ENCODE measurements at places on chromosomes 7 and 10.

- no peak for DNase-seq
Observed at GRCh38 chr10:7610026-7610425, 56.7 kb downstream of the ITIH5 start.

- no peak for DNase-seq
Observed at GRCh38 chr7:115477193-115477651, 553.3 kb downstream of the TFEC start.

- DNase-seq: no peak
Observed at GRCh38 chr10:78471723-78472550, 438.3 kb downstream of the RPS24 start.

GRCh38 chr10:61942604-61943461 is 41.3 kb downstream of the ARID5B start:
- DNase-seq: no peak

GRCh38 chr10:71613261-71613777 is 106.3 kb downstream of the C10orf105 start:
- DNase-seq: peak; percentile 26

GRCh38 chr10:29420744-29421143 is 131.9 kb downstream of the LYZL1 start:
- DNase-seq: no peak

DNA sequence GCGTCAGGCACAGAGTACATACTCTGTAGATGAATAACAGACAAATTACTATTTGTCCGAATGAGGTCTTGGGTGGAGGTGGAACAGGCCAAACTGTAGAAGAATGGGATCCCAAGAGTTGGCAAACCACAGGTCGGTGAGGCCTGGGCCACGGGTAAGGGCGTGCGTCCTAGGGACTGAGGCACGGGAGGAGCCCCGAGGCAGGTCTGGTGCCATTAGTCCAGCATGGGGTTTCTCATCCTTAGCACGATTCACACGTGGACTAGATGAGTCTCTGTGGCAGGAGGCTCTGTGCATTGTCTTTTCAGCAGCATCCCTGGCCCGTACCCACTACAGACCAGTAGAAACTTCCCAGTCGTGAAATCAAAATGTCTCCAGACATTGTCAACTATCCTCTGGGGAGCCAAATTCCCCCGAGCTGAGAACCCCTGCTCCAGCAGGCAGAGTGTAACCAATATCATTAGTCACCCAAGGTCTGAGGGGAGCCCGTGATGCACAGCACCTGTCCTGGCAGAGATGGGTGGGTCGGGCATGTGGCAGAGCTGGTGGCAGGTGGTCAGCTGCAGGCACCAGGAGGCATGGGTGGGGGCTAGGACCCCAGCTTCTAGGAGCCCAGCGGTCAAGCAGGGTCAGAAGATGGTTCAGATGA is 61.3 kb downstream of the COL13A1 start:
- DNase-seq: no peak

- no peak for DNase-seq
Observed at GRCh38 chr10:56662765-56663447, 301.8 kb upstream of the ZWINT start.

DNA sequence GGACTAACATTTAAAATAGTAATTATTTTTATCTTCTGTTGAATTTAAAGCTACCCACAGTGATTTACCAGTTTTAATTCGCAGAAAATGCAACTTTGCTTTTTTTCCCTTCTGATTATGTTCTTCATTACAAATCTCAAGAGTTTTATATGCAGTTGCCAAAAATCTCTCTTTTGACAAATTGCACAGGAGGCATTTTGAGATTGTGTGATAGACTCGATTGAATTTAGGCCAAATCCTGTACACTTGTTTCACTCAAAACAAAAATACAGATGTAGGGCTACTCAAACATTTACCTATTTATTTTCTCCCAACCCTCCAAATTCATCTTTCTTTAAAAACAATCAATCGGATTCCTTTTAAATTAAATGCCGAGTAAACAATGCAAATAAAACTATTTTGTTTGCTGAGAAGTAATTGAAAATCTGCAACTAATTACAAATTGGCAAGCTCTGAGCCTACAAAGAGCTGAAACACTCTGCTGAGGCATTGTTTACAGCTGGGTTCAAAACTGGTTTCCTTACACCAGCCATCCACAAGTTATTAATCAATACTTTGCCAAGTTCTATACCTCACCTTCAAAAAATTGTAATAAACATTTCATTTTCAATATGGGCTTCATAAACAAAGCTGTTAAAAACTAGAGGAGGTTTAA is 214.9 kb upstream of the TCF7L2 start:
- no peak for DNase-seq

GRCh38 chr7:41316410-41316809 is 386.5 kb downstream of the INHBA start:
- no peak for DNase-seq

- DNase-seq: no peak
Observed at GRCh38 chr10:77041636-77042258, 595.9 kb downstream of the KCNMA1 start.

- no peak for DNase-seq
Observed at GRCh38 chr7:116788572-116789197, 73.7 kb upstream of the CAPZA2 start.

DNA sequence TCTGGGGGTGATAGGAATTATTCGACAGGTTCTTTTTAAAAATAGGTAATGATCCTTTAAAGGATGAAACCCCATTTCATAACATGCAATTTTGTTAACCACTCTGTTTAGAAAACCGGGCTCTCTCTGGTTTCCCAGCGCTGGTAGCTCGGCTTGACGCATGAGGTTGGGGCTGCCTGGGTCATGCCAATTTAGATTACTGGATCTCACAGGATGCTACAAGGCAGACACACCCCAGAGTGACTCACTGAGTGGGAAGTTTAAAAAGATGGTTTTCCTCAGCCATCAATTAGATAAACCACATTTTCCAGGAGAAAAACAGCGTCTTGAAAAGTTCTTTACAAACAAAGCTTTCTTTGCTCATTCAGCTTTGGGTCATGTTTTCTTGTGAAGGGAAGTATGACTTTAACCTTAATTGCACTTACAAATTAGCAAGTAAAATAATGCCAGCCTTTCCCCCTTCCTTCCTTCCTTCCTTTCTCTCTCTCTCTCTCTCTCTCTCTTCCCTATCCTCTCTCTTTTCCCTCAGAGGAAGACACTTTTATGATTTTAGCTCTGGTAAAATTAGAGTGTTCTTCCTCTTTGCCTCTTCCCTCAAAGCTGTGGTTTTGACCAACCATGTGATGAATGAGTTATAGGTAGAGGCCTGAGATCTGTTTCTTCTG is 99.8 kb downstream of the EPDR1 start:
- DNase-seq: no peak

GRCh38 chr7:155458878-155459699 is 1.2 kb downstream of the EN2 start:
- no peak for DNase-seq

GRCh38 chr7:151963895-151964870 is 7.9 kb downstream of the GALNTL5 start:
- no peak for DNase-seq

DNA sequence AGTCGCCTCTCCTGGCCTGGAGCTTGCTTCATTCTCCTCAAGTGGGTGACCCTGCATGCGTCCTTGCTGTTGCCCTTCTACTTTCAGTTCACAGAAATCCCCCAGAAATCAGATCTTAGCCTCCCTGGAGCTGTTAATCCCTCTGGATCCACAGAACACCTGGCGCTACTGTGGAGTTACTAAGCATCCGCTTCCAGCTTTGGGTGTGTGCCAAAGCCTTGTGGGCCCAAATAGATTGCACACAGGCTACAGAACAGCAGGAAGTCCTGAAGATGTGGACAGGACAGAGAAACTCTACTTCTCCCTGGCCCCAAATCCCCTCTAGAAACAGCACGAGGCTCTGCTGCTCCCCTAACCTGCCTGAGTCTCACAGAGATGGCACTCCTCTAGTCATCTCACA is 36.6 kb upstream of the PDLIM1 start:
- peak; percentile 10 for DNase-seq

GRCh38 chr10:120270906-120271305 is 186.1 kb upstream of the PLPP4 start:
- DNase-seq: no peak

- no peak for DNase-seq
Observed at GRCh38 chr7:137328373-137329120, 15.0 kb downstream of the PTN start.

GRCh38 chr10:26890956-26891355 is 30.2 kb upstream of the ABI1 start:
- peak; percentile 34 for DNase-seq

GRCh38 chr10:34912771-34913170 is 97.7 kb upstream of the PARD3 start:
- no peak for DNase-seq

DNA sequence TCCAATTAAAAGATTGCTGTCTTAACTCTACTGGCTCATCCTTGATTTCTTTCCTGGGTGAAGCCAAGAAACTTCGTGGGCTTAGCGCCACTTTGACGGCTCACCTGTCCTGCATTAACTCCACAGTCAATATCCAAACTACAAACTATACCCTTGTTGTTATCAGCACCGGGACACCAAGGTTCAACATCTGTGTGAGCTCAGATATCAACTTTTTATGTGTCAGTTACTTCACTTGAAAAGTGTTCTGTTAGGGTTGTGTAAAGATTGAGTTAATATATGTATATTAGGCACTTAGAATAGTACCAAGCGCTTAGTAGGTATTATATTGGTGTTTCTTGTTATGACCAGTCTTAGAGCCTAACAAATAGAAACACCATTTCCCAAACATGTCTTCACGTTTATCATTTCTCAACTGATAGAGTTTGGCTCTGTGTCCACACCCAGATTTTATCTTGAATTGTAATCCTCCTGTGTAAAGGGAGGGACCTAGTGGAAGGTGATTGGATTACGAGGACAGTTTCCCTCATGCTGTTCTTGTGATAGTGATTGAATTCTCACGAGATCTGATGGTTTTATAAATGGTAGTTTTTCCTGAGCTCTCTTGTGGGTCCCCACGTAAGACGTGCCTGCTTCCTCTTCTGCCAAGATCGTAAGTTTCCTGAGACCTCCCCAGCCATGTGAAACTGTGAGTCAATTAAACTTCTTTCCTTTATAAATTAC is 19.0 kb upstream of the ST8SIA6 start:
- no peak for DNase-seq

- DNase-seq: peak; percentile 32
Observed at GRCh38 chr10:22022257-22023032, 18.9 kb upstream of the DNAJC1 start.

DNA sequence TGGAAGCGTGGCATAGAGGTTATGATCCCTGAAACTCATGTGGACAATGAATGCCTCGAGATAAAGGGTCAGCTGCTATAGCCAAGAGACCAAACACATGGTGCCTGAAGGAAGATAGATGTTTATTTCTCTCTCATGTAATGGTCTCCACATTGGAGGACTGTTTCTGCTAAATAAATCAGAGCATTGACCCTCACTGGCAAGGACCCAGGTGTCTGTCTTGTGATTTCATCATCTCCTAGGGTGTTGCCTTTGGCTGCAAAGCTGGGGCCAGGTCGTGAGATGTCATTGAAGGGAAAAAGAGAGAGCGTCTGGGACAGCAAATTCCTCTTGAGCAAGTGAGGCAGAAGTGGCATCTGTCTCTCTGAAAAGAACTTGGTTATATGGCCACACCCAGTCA is 64.6 kb downstream of the JCAD start:
- no peak for DNase-seq

GRCh38 chr7:132526111-132526740 is 50.0 kb downstream of the PLXNA4 start:
- DNase-seq: no peak

DNA sequence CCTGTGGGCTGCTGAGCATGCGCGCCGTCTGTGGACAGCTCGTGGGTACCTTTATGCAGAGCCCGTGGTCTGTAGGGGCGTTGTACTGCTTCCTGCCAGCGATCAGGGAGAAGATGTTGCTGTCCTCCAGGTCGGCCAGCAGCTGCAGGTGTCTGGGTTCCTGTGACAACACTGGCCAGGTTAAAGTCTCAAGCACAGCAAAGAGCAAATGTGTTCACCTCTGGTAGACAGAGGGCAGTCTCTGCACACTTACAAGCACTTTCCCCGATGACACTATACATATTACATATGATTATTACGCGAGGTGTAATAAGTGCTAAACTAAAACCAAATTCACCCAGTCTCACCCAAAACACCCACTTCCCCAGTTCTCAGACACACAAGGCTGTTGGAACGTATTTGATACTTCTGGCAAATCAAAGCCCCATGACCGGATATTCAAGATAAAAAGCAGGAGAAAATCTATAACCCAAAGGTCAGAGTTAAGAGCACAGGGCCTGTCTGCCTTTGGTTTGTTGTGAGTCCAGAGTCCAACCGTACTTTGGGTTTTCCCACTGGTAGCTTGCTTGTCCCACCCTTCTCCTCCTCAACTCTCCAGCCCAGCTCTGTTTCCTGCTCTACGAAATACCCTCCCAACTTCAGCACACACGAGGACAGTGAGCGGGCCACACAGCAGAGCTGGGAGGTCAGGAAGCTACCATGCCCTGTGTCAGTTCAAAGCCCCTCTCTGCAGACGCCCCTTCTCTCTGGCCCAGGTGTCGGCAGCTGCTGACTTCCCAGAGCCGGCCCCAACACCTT is 49.7 kb upstream of the DDC start:
- DNase-seq: no peak

DNA sequence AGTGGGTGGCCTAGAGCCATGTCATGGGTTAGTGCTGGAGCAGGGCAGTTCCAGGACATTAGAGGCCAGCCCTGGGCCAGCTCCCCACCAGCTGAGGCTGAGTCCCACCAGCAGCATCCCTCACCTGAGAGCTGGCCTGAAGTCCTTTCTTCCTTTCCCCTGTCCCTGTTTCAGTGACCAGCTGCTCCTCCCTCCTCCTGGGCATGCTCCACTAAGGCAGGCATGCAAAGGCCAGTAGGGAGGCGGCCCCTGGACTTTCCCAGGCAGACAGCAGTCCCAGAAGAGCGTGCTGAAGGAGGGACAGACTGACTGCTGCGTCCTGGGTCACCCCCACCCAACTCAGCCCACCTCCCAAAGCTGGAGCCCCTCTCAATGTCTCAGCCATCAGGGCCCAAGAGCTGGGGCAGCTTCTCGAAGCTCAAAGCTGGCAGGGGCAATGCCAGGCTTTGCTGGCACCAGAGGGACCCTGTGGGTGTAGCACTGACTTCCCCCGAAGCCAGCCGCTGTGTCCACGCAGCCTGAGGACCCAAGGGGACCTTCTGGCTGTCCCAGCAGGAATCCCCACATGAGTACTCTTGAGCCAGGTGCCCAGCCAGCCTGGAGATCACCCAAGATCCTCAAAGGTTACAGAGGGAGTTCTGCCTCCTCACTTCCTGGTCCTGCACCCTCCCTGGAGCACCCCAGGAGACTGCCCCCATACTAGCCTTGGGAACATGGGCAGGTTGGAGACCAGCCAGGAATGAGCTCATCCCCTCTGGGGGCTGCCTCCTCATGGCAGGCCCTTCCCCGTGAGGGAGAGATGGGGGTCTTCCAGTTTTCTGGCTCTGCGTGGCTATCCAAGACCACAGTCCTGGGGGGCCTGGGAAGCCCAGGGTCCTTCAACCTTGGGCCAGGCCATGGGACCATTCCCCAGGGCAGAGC is 35.2 kb upstream of the RET start:
- DNase-seq: no peak

- DNase-seq: no peak
Observed at GRCh38 chr10:130727766-130728490, 583.6 kb downstream of the TCERG1L start.

All from kidney capillary endothelial cell (primary cell).